Pons (tissue), 1 donor: ENCODE measurements at places on chromosomes 16 and 17.
A peak's percentile ranks its signal among the peaks of the same experiment; 100 is the strongest.

- no peak for DNase-seq
These were observed 147.9 kb downstream of the STX8 start for GRCh38 chr17:9427465-9428315.

DNA sequence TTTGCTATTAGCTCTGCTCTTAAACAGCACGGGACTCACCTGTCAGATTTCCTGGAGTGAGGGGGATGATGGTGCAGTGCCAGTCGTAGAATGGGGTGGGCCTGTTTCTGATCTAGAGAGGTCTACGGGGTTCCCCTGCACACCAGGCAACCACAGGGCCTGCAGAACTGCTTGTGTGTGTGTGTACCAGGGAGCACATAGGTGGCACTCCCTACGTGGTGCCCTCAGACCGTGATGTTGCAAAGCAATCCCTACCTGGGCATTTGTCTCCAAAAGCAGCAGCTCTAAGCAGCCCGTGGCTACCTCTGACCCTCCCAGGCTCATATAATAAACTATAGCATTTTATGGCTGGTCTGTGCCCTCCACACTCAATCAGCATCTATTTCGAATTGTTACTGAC, 38.5 kb downstream of the MPRIP start:
- DNase-seq, result no peak

DNA sequence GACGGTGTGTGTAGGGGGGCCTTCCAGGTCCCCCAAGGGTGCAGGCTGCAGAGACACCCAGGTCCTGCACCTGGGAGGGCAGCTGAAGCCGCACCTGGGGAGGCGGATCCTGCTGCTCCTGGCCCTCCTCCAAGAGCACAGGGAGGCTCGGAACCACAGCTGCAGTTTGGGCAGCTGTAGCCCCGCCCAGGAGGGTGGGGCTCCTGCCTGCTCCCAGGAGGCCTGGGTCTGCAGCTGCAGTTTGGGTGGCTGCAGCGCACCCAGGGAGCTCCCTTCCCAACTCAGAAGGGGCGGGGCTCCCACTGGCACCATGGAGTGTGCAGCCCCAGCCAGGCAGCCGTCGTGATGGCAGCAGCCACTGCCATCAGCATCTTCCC, 69.4 kb upstream of the NKD1 start:
- DNase-seq, result no peak

GRCh38 chr16:1950047-1950446, 4.4 kb downstream of the RPL3L start:
- DNase-seq, result no peak

GRCh38 chr17:47707056-47707804, 13.3 kb downstream of the TBKBP1 start:
- peak; percentile 92 for DNase-seq
